Daoy (cell line): ENCODE measurements at places on chromosomes 1 and 21. TPM values are rescaled to one million over a fixed set of nuclear protein-coding genes. Genes with fewer than 3 reads are reported as not detected.

Gene FRRS1
- 9.4 and 9.8 TPM in 2 replicates for total RNA-seq

Gene SYT11
- total RNA-seq: 7.4 and 12.8 TPM in 2 replicates

Gene CD1E
- not detected in 2 replicates for total RNA-seq

Gene THEM5
- total RNA-seq: not detected in 2 replicates

Gene NBPF3
- total RNA-seq: 9.3 and 11.6 TPM in 2 replicates

Gene TMEM52
- 0.23 and 0.33 TPM in 2 replicates for total RNA-seq

- DNase-seq: no peak
Measured at GRCh38 chr1:34965597-34965996, 19.6 kb downstream of the TMEM35B start.

DNA sequence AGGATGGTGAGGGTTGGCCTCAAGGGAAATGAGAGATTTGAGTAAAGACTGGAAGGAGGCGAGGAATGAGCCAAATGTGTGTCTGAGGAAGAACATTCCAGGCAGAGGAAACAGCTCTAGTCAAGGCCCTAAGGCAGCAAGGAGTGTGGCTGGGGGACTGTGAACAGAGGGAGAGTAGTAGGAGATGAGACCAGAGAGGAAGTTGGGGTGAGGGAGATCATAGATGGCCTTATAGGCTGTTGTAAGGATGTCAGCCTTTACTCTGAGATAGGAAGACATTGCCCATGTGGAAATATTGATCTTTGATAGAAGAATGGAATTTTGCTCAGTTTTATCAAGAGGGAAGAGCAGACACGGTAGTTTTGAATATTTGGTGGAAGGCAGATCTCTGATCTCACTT, 55.2 kb upstream of the ARTN start:
- DNase-seq: no peak
